Large intestine (tissue), 12 donors: ENCODE measurements at places on chromosomes 2 and 18.

DNA sequence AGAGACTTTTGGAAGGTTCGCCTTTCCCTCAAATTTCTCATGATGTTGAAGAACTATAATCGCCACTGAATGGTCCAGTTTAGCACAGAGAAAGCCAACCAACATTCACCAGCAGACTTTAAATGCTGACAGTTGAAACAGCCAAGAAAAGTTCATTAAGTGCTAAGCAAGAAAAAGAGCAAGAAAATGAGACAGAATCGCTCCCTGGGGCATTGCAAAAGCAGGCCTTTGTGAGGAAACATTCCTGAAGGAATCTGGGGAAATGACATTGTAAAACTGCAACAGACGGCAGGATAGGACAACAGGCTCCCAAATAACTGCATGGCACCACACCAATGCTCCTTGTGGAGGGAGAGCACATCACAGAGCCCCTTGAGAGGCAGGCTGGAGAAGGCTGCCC is 269.3 kb upstream of the ID2 start:
- DNase-seq, result peak; percentile 40

DNA sequence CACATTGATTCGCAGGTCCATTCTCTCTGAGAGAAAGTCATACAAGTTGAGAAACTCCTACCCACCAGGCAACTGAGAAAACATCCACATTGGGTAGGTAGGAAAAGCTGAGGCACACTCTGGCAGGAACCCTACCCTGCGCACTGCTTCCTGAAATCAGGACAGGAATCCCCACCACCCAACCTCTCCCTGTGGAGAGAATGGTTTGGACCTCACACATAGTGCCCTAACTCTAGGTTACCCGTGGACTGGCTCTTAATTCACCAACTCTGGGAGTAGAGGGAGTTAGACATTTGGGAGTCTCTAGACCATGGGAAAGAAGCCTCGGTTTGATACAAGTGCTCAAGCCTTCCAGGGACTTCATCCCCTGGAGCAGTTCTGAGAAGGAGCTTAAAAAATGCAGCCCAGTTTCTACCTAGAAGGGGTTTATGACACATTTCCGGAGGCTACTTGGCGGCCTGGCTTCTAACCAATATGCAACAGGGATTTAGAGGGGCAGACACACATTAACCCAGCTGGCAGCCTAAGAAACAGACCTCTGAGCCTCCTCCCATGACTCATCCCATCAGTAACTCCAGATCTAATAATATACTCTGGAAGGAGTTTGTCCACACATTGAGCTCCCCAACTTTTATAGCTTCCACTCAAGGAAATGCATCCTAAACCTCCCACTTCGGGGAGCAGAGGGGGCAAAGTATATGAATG is 136.7 kb downstream of the EML6 start:
- DNase-seq, result no peak

GRCh38 chr2:7619203-7619970 is 702.2 kb downstream of the RNF144A start:
- DNase-seq, result no peak

DNA sequence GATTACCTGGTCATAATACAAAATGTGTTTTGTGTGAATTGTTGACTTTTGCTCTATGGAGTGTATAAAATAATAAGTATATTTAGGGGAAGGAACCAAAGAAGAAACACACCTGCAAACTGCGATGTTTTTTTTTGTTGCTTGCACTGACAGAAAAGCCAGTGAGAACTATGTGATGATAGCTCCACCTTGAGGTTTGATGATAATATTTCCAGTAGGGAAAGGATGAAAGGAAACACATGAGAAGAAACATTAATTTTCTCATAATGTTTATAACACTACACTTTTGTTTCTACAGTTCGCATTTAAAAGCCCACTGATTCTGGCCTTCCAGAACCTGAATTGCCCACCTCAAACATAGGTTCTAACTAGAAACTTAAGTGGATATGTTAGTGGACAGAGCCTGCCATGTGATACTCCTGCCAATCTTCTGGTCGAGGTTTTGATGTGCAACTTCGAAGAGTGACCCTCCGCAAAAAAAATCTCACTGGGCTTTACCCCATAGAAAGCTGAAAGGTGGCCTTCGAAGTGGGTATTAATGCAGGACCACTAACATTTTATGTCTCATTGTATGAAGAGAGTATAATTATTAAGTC is 476.4 kb upstream of the SPHKAP start:
- no peak for DNase-seq

- DNase-seq, result no peak
Measured at GRCh38 chr18:62928326-62928725, 213.0 kb downstream of the PHLPP1 start.
